ENCODE measurements at places on chromosomes 3 and 15. TPM values are rescaled to one million over a fixed set of nuclear protein-coding genes. Genes with fewer than 3 reads are reported as not detected.

GRCh38 chr3:129485721-129486663 lies 42.4 kb upstream of the RHO start:
- DNase-seq = peak; percentile 52

DNA sequence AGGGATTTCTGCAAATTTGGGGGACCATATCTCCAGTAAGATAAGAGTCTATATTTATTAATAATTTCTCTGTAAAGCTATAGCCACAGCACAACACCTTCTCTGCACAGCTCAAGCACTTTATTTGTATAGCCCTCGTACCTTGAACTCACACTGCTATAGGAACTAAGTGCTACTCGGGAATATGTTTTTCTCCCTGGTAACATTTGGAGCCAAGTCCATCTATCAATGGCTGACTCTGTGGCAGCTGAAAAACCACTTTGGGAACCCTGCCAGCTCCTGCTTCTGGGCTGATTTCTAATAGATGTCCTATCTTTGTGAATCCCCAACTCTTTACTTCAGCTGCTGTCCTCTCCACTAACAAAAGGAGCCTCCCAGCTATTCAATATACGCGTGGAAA lies 298.5 kb downstream of the GBE1 start:
- DNase-seq = no peak

GRCh38 chr3:58535531-58536500 lies 1.2 kb downstream of the ACOX2 start:
- DNase-seq = peak; percentile 24

GRCh38 chr3:189849262-189849661 lies 218.1 kb downstream of the TP63 start:
- no peak for DNase-seq

- DNase-seq = no peak
Measured at GRCh38 chr15:45703670-45704328, 69.0 kb downstream of the SQOR start.

- DNase-seq = no peak
Measured at GRCh38 chr3:148090156-148090555, 607.5 kb upstream of the AGTR1 start.

THAP10 gene
- total RNA-seq = 6.0 TPM

MRAS gene
- total RNA-seq = 22.6 TPM

PLA2G4D gene
- total RNA-seq = 0.48 TPM

CLDN16 gene
- 0.24 TPM for total RNA-seq

HTR3D gene
- total RNA-seq = not detected

PLA2G4E gene
- 0.72 TPM for total RNA-seq
